Ovary (tissue), 10 donors: ENCODE measurements at places on chromosomes 7 and 10.
A peak's percentile ranks its signal among the peaks of the same experiment; 100 is the strongest.

GRCh38 chr10:81248886-81249285 is 626.1 kb upstream of the NRG3 start:
- DNase-seq, result no peak

- no peak for DNase-seq
These were observed 229.6 kb downstream of the GALNT17 start for GRCh38 chr7:71361451-71362032.

- no peak for DNase-seq
These were observed 451.3 kb upstream of the MBL2 start for GRCh38 chr10:53223851-53224250.

- DNase-seq, result no peak
These were observed 108.7 kb downstream of the ZNF467 start for GRCh38 chr7:149664666-149665065.

- DNase-seq, result no peak
These were observed 90.5 kb upstream of the PDGFA start for GRCh38 chr7:610141-610530.

GRCh38 chr7:29243910-29244655 is 49.5 kb downstream of the CHN2 start:
- no peak for DNase-seq

GRCh38 chr10:132420981-132421846 is 24.2 kb downstream of the PWWP2B start:
- peak; percentile 79 for DNase-seq

DNA sequence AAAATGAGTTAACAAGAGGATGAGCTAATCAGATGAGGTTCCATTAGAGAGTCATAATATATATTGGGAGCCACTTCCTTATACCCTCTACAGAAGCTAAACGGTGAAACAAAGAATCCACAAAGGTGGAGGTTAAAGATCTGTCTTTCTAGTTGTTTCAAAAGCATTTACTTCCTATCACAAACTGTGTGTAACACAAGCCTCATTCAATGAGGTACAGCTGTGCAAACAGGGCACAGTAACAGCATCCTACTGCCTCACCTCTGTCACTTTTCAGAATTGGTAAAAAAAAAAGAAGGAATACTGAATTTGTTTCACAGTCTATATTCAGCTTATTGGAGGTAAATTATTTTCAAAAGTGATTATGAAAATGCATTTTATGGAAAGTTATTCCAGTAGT is 128.7 kb downstream of the AGMO start:
- no peak for DNase-seq

DNA sequence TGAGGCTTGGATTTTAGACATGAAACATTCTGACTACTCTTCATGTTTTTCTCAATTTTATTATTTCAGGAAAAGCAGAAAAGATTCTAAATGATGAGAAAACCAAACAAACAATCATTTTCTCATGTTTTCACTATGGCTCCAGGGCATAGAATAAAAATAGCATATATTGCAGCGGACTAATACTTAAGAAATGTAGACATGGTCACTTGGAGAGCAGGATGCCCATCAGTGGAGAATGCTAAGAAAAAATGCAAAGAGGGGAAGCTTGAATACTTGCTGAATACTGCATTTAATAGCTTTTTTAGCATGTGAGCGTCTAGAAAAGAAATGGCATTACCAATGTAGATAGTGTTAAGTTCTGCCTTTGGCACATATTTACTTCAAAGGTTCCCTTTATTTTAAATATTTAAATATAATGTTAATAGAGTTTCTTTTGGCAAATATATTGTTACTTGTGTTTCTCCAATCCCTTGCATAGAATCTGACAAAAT is 107.9 kb downstream of the PPP1R17 start:
- DNase-seq, result no peak

- DNase-seq, result no peak
These were observed 10.4 kb upstream of the DLG5 start for GRCh38 chr10:77936697-77937567.

DNA sequence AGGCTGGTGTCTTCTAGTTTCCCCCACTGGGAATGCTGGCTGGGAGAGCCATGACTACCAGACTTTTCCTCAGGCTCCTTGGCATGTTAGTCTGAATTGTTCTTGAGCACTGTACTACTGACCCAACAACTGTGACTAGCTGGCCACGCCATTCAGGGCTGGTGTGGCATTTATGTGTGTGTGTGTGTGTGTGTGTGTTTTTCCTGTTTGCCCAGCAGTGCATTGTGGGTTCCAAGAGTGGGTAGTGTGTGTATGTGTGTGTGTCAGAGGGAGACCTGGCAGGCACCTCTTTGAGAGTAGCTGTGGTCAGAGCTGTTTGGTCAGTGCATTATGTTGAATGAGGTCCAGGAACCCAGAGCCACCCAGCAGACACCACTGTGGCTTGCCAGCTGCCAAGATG is 9.2 kb downstream of the PCBD1 start:
- no peak for DNase-seq

GRCh38 chr7:118327174-118327573 is 102.7 kb downstream of the ANKRD7 start:
- no peak for DNase-seq

DNA sequence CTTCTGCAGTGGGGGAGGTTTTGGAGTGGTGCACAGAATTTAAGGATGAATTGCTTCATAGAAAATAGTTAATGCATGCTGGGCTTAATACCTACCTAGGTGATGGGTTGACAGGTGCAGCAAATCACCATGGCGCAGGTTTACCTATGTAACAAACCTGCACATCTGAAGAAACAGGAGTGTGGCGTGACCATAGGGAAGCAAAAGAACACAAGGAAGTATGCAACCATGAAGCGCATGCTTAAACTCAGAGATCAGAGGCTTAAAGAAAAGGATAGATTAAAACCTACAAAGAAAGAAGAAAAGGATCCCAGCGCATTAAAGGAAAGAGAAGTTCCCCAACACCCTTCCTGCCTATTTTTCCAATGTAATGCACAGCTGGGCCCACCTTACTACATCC is 22.0 kb downstream of the CCDC126 start:
- no peak for DNase-seq

DNA sequence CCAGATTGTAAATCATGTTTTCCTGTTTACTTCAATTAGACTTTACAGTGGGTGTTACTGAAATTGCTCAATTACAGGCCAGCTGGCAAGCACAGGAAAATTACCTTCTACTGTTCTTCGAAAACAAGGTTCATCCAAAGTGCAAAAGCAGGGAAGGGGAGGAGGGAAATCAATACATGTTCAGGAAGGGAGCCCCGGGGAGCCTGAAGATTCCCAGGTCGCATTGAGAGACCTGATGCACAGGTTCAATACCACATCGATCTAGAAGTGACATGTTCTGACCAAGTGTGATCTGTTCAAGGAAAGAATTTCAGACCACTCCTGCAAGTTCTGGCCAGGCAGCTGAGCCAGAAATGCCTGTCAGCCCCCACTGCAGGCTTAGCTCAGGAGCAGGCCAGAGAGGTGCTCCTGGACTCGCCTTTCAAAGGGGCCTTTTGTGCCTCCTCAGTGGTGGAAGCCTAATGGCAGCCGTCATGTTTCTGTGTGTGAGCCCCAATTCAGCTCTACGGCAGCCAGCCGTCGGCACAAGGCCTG is 35.9 kb downstream of the FAM53B start:
- DNase-seq, result no peak

GRCh38 chr7:11480143-11480542 is 351.9 kb downstream of the THSD7A start:
- no peak for DNase-seq

DNA sequence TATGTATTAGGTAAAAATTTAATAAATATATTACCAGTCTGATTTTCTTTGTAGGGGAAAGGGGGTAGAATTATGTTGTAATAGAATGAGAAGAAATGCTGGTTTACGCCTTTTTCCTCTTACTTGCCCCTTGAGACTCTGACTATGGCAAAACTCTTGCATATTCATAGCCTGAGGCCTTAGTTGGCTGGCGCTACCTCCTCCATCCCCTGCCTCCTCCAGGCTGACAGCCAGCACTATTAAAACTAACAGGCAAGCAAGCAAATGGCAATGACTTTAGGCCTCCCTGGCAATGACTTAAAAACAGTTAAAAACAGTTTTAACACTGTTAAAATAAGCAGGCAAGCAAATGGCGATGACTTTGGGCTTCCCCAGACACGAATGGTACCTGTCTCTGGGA is 14.4 kb downstream of the PKD2L1 start:
- no peak for DNase-seq

- DNase-seq, result no peak
These were observed 217.7 kb downstream of the SEC23IP start for GRCh38 chr10:120110196-120110595.

DNA sequence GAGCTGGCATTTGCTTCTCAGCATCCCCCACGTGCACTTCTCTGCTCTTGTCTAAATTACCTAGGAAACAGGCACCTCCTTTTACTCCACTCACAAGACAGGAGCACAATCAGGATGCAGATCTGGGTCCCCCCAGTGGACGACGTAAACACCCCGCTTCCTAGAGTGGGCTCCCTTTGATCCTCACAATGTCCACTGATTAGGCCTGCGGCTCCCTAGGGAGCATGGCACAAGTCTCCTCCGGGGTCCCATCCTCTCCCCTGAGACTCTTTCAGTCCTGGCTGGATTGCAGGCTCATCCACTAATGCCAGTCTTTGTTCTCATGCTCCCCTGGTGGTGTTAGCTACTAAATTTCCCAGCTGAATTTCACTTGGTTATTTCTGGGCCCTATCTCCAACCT is 98.3 kb downstream of the GLI3 start:
- DNase-seq, result no peak

GRCh38 chr7:101278461-101279292 is 33.8 kb upstream of the FIS1 start:
- DNase-seq, result no peak

- no peak for DNase-seq
These were observed 92.4 kb upstream of the TMEM72 start for GRCh38 chr10:44818701-44819127.

DNA sequence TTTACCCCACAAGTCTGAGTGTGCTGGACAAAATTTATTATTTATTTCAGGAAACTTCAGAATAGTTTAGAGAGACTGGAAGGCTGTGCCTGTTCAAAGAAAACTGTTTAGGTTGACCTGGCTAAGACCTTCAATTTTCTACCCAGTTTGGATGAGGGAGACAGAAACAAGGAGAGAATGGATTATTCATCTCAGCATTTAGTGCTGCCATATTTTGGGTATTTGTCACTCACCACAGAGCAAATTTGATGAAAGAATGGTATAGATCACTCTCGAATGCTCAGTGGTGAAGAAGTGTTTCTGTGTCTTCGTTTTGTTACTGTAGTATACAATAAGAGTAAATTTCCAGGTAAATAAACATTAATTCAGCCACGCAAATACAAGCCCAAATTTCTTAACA is 71.8 kb downstream of the SEMA3C start:
- no peak for DNase-seq

DNA sequence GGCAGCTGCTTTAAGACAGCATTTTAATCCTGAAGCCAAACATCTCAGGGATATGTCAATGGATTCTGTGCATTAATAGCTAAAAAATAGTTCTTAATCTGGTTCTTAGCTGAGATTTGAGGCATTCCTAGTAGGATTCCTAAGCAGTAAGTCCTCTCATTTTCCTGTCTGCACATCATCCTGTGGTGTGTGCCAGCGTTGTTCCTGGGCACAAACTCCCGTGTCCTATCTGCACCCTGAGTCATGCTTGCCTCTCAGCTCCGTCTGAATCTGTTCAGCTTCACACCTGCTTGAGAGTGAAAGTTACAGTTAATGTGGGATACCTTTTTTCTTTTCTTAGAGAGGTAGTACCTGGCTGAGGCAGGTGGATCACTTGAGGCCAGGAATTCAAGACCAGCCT is 19.5 kb downstream of the BAG3 start:
- no peak for DNase-seq

- no peak for DNase-seq
These were observed 32.7 kb upstream of the BAMBI start for GRCh38 chr10:28644647-28645046.

DNA sequence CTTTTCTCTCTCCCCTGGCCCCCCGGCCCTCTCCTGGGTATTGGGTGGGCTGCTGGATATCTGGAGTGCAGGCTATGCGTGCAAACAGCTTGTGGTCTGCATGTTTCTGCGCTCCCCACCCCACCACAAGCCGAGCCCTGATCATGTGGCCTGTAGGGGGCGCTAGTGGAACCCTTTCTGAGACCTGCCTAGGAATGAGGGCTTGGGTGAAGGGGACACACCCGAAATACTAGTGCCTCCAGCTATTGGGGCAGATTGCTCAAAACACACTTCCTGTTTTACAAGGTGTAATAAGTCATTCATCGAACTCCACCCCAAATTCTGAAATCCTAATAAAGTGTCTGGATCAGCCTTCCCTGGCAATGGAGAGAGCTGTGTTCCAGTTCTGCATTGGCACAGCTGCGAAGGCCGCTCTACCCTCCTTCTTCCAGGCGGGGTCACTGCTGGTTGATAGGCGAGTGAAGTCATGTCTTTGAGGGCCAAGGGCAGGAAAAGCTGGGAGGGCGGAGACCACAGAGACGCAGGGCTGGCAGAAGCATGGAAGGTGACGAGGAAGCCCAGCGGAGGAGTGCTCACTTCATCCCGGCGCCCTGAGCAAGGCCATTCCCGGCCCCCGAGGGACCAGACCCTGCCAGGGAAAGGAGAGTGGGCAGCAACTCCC is 19.8 kb upstream of the PRRT4 start:
- no peak for DNase-seq

DNA sequence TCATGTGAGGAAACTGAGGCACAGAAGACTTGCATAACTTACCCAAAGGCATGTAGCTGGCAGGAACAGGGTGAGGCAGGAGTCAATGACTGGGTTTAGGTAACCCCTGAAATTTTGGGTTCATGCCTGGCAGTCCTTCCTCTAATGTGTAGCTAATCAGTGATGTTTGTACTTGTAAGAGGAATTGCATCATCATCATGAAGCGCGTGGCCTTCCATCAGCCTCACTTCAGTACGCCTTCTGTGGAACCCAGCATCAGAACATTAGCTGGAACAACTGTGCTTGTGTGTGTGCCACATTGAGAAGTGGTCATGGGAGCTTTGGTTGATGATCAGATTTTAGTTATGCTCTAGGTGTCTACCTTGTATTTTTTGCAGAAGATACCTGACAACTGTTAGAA is 18.2 kb upstream of the STMP1 start:
- no peak for DNase-seq

DNA sequence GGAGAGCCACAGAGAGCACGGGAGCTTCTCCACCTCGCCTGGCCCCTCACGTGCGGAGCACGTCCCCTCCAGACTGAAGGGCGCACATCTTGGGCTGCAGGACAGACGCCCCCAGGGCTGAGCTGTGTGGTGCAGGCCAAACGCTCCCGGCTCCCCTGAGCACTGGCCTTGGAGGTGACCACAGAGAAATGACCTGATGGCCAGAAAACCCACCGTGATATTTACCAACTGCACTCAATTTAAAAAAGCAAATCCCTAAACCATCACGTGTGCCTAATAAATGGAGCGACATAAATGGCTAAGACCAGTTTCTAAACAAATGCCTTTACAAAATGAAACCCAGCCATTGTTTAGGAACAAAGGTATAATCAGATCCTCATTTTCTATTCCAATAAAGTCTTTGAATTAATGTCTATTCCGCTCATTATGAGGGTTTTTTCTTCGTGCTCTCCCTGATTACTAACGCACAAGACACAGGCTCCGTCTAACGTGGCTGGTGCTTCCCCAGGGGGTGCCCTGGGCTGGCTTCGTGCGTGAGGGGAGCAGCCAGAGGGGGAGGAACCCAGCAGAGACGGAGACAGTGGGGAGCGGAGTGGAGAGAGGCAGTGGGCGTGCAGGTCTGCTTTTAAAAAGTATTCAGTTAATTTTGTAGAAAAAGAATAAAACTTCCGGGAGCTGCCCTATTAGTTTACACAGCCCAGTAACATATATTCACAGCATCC is 190.3 kb downstream of the DNAJB6 start:
- peak; percentile 7 for DNase-seq

- DNase-seq, result no peak
These were observed 292.5 kb upstream of the LYZL1 start for GRCh38 chr10:28996345-28996744.
